ENCODE measurements at places on chromosomes 1 and 21. TPM values are rescaled to one million over a fixed set of nuclear protein-coding genes. Genes with fewer than 3 reads are reported as not detected.

DNA sequence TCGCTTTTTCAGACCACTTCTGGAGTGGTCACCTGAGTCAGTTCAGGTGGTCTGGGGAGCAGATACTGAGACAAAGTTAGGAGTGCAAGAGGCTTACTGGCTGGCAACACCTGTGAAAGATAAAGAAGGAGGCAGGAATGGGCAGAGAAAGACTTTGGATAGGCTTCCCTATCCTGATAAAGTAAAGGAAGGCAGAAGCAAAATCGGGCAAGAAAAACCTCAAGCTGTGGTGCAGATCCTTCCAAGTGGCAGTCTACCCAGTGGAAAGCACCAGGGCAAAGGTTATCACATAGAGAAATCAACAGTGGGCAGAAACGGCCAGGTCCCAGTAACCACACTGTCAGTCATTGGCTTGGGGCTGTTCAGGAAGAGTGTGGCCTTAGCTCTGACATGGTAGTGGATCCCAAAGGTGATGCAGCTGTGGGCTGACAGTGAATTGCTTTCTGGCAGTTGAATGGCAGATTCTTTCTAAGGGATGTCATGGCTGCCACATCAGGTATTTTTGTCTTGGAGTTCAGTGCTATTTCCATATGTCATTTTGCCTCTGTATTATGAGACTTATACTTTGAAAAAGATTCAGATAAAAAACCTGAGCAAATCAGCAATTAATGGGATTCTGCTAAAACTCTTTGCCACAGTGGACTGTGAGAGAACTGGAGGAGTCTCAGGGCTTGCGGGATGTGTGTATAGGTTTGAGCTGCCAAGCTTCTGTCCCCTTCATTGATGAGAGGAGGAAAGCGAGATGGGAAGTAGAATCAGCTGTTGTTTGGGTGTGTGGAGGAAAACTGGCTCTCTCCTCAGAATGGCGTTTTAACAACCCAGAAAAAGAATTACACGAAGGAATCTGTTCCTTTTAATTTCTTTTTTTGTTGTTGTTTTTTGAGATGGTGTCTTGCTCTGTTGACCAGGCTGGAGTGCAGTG is 8.1 kb upstream of the CGN start:
- DNase-seq: no peak

BACE2 gene
- 23.2 TPM for total RNA-seq

ST6GALNAC5 gene
- total RNA-seq: 1.2 TPM

DNA sequence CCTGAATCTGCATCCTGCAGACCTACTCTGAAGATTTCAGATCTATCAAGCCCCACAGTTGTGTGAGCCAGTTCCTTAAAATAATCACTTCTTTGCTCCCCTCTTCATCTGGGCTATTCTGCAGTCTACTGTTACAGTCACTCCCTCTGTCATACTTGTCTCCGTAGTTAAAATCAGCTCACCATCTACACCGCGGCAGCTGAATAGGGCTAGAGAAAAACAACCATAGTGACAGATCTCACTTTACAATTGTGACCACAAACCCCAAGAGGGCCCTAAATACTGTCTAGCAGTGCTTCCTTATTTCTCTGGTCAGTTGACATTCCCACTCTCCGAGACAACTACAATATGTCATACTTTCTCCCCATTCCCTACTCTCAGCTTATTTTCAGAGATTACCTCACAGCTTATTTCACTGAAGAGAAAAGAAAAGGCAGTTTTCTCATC is 12.9 kb downstream of the DESI2 start:
- no peak for DNase-seq

- no peak for DNase-seq
These were observed 6.8 kb downstream of the HES2 start for GRCh38 chr1:6412896-6413295.

DNA sequence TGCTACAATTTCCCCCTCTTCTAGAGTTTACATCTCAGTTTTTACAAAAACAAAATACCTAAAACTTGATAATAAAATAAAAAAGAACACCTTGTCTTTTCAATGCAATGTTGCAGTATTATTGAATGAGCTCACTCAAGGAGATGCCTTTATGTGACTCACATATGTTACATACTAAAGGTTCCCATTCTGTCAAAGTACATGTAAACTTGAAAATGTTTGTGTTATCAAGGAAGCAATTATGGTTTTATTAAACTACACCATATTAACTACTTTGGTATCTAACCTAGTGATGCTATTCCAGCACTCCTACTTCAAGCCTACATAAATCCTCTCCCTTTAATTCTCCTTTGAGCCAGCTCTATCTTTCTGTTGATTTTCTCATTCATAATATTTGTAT is 658.3 kb downstream of the PTPRC start:
- DNase-seq: no peak

DNA sequence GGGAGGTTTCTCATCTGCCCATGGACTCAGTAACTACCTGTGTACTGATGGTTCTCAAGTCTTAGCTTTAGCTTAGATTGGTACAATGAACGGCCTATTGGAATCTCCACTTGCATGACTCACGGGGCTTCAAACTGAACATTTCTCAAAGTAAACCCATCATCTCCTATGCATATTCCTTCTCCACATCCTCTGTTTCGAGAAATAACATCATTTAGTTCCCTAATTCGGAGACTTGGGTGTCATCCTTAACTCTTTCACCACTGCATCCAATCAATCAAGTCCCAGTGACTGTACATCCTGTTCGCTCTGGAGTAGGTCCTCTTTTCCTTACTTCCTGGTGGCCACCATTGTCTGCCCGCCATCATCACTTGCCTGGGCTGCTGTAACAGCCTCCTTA is 55.8 kb downstream of the LGR6 start:
- no peak for DNase-seq

DNA sequence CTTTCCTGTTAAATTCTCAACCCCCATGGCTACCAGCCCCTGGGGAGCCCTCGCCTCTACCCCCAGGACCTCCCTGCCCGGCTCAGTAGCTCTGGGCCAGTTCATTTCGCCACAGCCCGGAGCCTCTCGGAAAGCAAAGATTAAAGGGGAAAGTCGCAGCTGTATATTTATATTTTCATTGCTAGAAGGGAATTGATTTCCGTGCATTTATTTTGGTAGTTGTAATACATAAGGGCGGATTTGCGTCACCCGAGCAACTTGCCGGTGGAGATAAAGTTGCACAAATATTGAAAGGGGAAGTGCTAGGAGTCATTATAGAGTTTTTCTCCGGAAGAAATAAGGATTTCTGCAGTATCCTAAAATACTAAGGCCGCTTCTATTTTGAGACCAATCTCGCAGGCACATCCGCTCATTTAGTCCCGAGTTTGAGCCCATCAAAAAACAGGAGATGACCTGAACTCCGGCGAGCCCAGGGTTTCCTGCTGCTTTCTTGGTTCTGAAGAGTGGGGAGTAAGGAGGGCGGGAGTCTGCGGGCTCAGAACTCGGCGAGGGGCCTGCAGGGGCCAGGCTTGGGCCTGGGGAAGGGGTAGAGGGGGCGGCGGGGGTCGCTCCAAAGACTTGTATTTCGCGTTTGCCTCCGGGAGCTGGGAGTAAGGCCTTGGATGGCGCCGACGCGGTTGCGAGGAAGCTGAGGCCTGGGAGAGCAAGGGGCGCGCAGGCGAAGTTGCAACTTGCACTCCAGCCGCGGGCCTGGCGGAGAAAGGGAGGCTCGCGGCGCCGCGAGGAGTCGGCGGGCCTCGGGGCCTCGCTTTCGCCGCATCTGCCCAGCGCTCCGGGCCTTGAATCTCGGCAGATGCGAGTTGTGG is 2.5 kb upstream of the HLX start:
- no peak for DNase-seq

OR2T2 gene
- not detected for total RNA-seq

LRRN2 gene
- total RNA-seq: 3.2 TPM

GRCh38 chr1:228035844-228036243 is 29.0 kb downstream of the WNT3A start:
- no peak for DNase-seq

- no peak for DNase-seq
These were observed 27.8 kb downstream of the HSD3B2 start for GRCh38 chr1:119442756-119443155.

ZNF683 gene
- not detected for total RNA-seq

DNA sequence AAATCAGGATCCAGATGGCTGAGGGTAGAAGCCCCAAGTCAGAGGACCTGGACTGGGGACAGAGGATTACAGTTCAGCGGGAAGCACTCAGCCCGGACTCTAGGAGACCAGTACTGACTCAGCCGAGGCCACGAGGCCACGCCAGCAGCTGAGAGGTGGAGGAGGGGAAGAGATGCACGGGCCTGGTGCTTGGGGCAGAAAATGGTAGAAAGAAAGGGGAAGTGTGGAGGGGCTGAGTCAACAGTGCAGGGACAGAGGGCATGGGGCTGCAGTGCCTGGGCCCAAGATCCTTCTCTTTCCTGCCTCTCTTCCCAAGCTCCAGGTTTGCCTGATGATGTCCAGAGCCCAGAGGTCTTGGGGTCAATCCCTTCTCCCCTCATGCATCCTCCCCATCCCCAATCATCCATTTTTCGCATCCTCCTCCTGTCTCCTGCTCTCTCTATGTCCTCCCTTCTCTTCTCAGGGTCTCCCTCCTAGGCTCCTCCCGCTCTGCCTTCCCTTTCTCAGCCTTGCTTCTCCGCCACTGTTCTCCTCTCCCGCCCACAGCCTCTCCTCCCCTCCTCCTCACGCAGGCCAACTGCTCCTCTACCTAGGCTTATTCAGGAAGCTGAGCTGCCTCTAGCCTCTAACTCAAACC is 7.7 kb downstream of the ARHGEF2 start:
- no peak for DNase-seq

GJA8 gene
- not detected for total RNA-seq

DNA sequence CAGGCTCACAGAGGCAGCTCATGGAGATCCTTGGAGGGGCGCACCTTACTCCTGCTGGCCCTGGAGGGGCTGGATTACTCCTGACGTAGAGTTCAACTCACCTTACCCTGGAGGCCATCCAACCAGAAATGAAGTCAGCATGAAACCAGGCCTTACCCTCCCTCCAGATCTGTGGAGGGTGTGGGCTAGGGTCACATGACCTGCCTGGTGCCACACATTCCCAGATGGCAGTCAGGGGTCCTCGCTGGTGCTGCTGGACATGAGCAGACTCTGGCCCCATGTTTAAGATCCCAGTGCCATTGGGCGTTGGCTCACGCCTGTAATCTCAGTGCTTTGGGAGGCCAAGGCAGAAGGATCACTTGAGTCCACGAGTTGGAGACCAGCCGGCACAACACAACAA is 4.5 kb downstream of the C21orf58 start:
- DNase-seq: no peak

DNA sequence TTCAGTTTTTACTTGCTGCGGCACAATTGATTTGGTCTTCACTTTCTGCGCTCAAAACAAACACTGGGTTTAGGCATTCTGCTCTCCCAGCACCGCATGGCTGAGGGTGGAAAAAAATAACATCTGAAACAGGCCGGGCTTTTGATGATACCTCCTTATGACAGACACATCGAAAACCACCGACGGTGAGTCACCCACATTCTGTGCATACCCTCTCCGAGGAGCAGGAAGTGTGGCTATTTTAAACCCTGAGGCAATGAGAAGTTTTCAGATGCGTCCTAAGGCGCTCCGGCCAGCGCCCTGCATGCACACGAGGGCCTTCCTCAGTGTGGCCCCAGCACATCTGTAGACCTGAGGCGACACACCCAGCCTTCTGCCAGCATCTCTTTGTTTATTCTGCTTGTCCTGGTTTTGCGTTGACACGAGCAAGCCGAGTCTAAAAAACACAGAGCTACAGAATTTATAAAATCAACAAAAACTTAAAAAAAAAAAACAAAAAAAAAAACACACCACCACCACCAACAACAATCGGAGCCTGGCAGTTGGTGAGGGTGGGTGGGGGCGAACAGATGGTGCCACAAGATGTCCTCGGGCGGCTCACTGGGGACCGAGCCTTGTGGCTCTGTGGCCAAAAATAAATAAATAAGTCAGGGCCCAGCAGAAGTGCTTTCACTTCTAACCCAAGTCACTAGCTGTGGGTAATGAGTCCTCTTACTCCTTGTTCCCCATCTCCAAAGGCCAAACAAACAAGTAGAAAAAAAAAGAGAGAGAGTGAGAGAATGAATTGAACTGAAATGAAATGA is 162.6 kb upstream of the IRF2BP2 start:
- DNase-seq: peak; percentile 97

DNA sequence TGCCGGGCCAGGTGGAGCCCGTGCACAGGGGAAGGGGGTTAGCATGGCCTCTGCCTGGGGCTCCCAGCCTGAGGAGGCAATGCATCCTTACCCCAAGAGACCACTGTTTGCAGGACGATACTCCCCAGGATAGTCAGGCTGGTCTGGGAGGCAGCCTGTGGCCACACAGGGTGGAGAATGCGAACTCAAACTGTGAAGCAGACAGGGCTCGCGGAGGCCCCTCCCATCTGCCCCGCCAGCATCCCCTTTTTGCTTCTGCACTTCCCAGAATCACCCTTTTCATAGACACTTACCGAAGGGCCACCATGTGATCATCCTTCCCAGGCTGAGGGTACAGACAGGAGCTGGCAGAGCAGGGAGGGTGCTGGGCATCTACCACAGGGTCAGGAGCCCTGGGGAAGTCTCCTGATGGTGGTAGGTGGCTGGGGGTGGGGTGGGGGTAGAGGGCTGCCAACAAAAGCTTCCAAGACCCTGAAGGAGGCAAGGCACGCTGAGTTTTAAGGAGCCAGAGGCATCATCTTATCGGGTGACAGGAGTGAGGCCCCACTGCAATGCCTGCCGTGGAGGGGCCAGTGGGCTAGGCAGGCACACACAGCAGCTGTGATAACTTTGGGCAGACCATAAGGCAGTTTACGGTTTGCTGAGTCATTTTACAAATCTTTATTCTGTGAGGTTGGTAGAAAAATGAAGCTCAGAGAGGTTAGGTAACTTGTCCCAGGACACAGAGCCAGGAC is 31.3 kb upstream of the BTG2 start:
- DNase-seq: no peak

GRCh38 chr1:172567720-172568119 is 34.8 kb downstream of the SUCO start:
- no peak for DNase-seq

DNA sequence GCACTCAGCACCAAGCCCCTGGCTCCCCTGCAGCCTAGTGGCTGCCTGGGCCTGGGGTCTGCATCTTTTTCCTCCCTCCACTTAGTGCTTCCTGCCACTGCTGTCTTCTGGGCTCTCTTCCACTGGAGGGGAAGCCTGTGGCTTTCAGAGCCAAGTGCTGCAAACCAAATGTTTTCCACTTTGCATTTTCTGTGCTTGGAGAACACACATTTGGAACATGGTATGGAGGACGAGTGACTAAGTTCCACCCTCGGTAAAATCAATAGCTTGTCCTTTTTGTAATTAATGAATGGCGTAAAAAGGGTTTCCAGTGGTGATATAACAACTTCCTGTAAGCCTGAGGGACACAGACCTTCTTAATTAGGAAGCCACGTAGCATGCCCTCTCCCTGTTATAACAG is 10.1 kb upstream of the GPR153 start:
- DNase-seq: no peak

All from HCT116 (cell line).